ENCODE measurements at places on chromosomes 2 and 18.

DNA sequence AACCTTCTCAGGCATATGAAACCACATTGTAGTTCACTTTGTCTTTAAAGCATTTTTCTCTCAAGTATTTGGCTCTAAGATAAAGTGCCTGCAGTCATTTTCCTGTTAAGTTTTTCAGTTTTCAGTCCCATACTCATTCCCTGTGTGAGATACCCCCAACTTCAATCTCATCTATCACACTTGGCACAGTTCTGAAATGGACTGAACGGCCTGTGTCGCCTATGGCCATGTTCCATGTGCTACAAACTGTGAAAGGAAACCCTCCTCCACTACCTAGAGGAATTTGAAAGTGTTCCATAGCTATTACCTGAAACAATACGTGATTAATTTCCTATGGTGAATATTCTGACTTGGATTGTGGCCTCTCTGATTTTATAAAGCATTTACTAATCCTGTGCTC, 319.1 kb downstream of the CTNNA2 start:
- no peak for DNase-seq

DNA sequence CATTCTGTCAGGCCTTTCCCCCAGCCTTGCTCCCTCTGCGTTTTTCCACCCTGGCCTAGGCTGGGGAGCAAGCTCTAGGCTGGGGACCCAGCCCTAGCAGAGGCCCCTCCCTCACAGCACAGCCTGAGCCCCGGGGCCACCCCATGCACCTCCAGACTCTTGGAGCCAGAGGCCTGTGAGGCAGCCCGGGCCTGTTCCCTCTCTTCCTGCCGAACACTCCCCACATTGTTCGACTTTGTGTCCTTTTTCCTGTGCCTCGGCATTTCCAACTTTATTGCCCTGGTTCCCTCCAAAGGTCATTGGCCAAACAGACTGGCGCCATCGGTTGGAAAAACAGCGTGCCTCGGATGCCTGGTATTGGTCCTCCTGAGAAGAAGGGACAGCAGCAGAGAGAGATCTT, 79.7 kb downstream of the HS1BP3 start:
- no peak for DNase-seq

- DNase-seq, result no peak
These were observed 71.0 kb upstream of the CYP1B1 start for GRCh38 chr2:38146907-38147307.

DNA sequence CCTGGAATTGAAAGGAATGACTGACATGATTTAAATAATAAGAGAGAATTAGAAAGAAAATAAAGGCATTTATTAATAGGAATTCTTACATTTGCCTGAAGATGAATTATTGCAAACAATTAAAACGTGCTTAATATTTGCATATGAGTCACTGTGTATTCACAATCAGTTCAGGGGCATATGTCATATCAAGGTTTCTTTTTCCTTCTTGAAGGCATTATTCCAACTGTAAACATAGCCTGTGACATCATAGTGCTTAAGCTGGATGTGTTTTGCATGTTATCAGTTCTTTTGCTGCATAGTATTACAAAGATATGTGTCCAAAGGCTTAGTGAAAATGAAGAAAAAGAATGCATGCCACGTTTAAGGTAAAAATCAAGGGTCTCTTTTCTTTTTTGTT, 80.8 kb downstream of the MEIS1 start:
- DNase-seq, result no peak

DNA sequence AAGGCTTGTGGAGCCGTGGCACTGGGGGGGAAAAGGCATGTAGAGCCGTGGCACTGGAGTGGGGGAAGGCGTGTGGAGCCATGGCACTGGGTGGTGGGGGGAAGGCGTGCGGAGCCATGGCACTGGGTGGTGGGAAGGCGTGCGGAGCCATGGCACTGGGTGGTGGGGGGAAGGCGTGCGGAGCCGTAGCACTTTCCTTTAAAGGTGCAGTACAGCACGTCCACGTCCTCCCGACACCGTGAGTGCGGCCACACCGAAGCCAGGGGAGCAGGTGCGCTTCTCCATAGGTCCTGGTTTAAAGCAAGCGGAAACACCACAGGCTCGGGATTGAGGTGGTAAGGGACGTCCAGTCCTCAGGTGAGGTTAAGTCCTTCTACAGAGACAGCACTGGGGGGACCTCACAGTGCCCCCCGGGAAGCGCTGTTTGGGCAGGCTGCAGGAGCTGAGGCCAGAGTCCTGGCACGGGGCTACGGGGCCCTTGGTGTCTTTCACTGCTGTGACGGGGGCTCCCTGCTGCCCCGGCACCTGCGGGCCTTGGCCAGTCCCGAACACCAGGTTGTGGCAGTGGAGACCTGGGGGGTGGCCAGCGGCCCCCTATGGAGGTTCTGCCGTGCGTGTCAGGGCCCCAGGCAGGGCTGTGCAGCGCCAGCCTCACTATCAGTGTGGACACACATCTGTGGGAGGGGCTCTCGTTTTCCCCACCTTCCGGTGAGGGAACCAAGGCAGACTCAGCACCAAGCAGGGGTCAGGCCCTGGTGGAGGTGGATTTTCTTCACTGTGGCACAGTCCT, 93.0 kb upstream of the CTDP1 start:
- no peak for DNase-seq

GRCh38 chr2:232263295-232263694, 115.3 kb upstream of the ALPP start:
- no peak for DNase-seq

- DNase-seq, result no peak
These were observed 347.8 kb downstream of the ALK start for GRCh38 chr2:29573612-29574011.

- no peak for DNase-seq
These were observed 26.3 kb downstream of the MRPL35 start for GRCh38 chr2:86225581-86225980.

Data from iPS DF 6.9 (cell line).